ENCODE measurements at places on chromosomes 2 and 18. TPM values are rescaled to one million over a fixed set of nuclear protein-coding genes. Genes with fewer than 3 reads are reported as not detected.

The ADGRF3 gene
- total RNA-seq, result not detected

The NGEF gene
- total RNA-seq, result not detected

The RBKS gene
- total RNA-seq, result 3.3 TPM

The SRD5A2 gene
- not detected for total RNA-seq

The LAMA1 gene
- 0.17 TPM for total RNA-seq

The VRK2 gene
- 33.1 TPM for total RNA-seq

The RBM43 gene
- total RNA-seq, result 2.2 TPM
